ENCODE measurements at places on chromosomes 3 and 15.

DNA sequence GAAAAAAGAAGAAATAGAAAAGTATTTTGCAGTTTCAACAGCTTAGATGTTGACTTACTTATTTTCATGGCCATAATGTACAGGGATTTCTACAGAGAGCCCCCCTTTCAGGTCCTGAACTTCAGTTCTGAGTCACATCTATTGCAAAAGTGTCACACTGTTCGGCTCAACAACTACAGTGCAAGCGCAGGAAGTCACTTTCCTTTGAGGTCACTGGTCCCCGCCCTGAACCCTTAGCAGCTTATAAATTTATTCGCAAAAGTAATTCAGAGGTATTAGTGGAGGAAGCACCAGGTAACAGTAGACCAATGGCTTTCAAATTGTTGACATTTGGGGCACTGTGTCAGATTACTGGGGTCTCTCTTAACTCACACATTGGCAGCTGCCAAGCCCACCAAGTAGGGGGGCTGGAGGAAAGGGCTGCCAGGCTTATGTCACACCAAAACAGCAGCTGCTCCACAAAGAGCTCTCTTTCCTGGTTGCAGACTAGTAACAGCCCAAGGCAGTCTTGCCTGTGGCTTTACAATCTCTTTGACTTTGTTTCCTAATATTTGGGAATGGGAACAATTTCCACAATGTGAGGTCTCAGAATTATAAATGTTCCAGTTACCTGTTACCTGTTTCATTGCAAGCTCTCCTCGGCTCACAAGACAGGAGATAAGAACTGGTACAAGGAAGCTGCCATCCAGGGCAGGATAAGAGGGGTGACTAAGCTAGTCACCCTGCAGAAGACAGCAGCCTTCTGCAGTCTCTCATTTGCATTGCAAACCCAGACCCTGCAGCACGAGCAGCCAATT, 130.2 kb upstream of the STRIT1 start:
- no peak for DNase-seq

- DNase-seq = no peak
These were observed 42.2 kb downstream of the SYN2 start for GRCh38 chr3:12046406-12046805.

DNA sequence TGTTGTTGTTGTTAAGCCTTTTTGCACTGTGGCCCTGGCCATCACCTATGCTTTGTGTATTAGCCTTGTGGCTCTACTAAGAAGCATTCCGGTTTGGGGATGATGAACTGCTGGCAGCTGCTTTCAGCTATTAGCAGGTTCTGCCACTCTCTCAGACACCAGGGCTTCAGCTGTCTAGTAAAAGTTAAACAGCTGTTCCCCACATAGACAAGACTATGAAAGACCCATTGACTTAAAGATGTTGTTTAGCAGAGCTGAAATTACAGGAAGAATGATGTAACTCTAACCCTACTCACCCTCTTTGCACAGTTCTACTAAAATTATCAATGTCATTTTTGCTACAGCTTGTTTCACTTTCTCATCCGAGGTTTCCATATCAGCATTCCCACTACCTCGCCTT, 131.2 kb upstream of the CGNL1 start:
- no peak for DNase-seq

DNA sequence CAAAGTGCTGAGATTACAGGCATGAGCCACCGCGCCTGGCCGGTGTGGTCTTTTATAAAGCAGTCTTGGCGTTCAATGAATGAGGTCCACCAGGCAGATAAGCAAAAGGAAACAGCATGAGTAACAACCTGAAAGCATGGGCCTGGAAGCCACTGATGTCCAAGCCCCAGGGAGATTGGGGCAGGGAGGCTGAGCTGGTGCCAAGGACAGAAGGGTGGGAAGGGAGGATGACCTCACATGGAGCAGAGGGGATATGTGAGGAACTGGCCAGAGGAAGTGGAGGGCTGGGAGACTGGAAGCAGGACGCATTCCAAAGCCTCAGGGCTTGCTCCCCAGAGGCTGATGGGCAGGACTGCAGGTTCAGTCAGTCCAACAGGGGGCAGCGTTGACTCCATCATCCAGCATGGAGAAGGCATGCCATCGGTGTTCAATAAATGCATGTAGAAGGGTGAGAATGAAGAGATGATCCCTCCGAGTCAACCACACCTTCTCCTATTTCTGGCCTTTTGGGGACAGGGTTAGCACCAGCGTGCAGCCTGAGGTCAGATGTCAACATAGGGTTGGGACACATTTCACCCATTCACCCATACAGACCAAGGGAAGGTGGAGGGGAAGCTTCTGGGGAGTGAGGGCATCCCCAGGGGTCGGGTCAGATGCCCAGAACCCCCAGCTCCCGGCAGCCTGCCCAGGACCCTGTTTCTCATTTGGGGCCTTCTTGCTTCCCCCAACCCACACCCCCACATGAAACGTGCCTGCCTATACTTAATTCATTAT, 14.8 kb downstream of the MYL3 start:
- no peak for DNase-seq

DNA sequence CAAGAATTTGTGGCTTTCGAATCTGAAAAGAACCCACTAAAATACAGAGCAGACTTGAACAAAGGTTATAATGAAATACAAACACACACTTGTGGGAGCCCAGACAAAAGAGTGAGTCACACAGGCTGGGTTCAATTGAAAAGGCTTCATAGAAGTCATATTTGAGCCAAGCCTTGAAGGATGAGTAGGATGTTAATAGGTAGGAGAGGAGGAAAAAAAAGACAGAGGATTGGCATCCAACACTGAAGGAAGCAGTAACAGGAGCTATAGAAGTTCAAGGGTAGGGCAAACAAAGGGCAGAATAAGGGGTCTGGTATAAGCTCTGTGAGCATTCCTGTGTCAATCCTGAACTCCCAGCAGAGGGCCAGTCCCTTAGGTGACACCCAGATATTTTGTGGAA, 325.4 kb downstream of the FOXP1 start:
- no peak for DNase-seq

DNA sequence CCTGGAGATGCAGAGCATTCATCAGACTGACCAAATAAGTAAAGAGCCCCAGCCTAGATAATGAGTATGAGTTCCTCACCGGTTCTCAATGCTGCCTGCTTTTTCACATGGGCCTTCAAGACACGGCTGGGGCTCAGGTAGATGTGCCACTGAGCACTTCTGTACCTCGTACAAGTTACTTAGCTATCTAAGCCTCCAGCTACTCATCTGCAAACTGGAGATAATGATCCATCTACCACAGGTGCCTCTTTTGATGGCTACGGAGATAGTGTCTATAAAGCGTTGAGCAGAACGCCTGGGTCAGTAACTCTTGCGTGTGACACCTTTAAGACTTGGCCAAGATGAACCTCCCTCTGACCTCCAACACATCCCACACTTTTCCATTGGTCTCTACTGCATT, 56.3 kb downstream of the CCR4 start:
- no peak for DNase-seq

DNA sequence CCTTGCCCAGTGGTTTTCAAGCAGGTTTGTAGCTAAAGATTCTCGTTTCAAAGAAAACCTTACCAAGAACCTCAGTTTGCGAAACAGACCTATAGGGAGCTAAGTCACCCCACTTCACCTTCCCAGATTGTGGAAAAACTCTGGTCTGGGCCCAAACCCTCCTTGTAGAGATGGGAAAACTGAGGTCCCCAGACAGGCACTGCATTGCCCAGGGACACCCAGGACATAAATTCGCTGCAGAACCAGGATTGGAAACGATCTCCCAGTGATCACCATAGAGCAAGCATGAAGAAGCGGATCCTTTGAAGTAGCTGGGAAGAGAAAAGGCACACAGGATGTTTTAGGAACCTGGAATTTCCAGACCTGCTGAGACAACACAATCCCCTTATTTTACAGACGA, 85.6 kb upstream of the PIAS1 start:
- no peak for DNase-seq

DNA sequence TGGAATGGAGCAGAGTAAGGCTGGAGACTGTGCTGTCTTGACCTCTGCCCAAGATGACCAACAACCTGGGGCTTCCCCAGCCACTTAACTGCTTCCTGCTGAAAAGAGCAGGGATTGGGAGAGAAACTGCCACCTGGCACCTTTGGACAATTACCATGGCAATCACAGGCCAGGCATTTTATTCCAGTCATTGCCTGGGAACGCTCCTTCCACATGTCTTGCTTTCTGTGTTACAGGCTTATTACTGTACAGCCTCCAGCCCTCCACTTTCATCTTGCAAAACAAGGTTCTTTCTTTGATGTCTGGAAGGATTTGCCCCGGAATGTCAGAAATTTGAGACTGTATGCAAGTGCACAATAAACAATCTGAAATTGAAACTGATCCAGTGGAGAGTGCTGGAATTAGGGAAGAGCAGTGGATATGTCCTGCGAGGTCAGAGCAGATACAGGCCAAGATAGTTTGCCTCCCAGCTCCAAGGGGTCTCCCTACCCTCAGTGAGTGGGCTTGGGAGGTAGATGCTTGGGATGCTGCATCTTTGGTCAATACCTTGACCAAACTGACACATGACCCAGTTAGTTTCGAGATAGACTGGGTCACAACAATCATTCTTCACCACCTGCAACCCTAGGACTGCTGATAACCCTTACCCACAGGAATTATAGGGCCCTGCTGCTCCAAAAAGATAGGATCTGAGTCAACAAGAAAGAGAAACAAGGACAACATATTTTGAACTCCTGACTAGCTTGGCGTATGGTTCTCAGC, 2.7 kb downstream of the PPP1R14D start:
- no peak for DNase-seq

- DNase-seq = no peak
These were observed 135.3 kb downstream of the FNDC3B start for GRCh38 chr3:172174513-172175253.

DNA sequence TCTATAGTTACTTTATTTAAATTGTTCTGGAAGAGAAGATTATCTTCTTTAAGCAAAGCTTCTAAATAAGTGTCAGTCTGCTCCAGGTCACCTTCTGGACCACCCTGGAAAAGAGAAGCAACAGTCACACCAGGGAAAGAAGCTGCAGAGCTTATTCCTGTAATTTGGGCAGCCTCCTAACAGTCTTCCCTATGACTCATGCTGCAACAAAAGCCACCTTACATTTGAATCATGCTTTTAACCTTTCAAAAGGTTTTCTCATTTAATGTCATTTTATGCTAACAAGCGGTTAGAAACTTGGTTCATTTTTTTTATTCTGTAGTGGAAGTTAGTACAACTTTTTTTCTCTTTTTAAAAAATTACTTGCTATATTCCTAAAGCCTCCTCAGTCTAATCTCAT, 5.3 kb upstream of the GUCA1C start:
- no peak for DNase-seq

DNA sequence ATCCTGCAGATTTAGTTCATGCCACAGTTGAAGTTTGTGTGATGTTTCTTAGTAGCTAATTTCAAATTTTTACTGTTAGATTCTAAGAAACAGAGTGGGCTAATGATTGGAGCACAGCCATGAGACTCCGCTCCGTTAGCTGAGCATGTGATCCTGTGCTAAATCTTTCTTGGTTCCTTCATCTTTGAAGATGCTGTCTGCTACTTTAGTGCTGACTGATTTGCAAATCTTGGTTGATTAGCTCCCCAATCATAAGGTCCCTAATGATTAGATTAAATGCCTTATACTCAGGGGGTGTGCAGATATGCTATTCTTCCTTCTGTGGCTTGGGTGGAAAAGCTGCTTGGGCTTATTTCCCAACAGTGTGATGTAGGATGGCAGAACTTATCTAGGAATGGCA, 129.5 kb upstream of the ZBED2 start:
- DNase-seq = no peak

- DNase-seq = no peak
These were observed 993 bp upstream of the GRAMD2A start for GRCh38 chr15:72198356-72199204.

- no peak for DNase-seq
These were observed 31.4 kb downstream of the STARD5 start for GRCh38 chr15:81292523-81293001.

GRCh38 chr3:107966276-107966675, 124.6 kb downstream of the CD47 start:
- no peak for DNase-seq

DNA sequence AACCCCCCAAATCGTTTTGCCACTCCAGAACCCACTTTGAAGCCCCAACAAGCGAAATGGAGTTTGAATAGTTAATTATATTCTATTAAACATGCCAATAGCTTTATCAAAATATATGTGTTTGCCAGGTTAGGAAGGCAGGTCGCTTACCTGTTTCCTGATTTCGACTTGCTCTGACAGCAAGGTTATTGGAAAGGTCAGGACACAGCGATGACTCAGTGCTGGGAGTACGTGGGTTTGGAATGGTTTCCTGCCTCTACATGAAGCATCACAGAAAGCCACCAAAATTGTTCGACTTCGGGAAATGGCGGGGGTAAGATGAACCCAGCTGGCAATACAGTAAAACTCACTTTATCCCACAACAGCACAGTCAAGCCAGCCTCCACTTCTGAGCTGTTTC, 135.6 kb upstream of the ABI3BP start:
- DNase-seq = no peak

DNA sequence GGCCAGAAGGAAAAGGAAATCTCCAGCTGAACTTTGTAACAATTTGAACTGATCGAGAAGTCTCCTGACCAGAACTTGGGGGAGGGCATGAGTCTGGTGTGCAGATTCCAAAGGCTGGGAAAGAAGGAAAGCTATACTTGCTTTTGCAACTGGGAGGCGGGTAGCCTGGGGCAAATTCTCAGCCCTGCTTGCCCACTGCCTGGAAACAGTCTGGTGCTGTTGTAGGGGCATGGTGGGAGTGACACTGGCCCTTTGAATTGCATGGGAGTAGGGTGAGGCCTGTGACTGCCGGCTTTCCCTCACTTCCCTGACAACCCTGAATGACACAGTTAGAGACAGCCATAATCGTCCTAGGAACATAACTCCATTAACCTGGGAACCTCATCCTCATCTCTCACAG, 114.0 kb upstream of the POU1F1 start:
- no peak for DNase-seq

DNA sequence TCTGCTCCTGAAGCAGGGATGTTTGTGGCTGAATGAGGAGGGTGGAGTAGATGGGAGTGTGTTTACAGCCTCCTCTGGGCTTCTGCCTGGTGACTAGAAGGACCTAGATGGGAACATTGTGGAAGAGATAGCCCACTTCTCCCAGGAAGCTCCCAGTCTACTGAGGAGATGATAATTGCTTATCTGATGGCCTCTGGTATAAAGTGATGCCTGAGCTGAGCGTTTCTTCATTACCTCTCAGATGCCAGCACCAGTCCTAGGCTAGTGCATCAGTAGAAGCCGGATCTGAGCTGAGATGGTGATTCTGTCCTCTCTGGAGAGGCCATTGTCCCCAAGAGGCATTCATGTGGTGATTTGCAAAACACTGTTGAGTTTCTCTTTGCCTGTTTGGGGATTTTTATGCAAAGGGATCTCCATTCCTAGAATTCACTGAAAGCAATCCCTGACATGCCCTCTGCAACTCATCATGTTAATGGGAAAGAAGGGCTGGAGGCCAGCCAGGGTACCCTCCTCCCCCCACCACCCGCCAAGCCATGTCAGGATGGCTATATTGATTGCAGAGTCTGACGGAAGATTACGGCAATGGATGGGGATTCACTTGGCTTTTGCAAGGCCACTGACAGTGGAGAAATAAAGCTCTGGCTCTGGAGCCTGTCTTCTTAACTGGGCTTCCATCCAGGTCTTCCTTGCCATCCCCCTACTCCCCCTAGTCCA, 166.4 kb upstream of the ROPN1 start:
- DNase-seq = no peak

GRCh38 chr15:66947471-66947870, 117.9 kb upstream of the SMAD3 start:
- DNase-seq = no peak

Data from stimulated activated CD4-positive, alpha-beta T cell treated with anti-CD3 and anti-CD28 coated beads, TNF-alpha, amount 100 ng/mL, for 24 hours (primary cell).